ENCODE measurements at places on chromosomes 7 and 10.

GRCh38 chr7:31020161-31020560 lies 31.9 kb upstream of the ADCYAP1R1 start:
- DNase-seq: no peak

DNA sequence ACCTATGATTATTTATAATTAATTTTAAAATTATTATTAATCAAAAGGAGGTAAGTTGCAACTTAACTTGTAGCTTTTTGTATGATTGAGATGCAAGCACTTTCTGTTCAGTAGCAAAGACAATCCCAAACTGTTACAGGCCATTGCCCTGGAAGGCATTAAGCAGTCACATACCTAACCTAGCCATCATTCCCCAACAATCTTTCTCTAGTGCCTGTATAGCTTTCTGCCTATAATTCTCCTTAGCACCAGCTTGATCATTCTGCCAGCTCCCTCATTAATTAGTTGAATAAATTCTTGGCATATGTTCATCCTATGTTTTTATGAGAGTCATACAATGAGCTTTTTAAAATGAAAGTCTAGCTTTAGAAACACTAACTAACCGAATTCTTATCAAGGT lies 178.9 kb upstream of the TMEM106B start:
- no peak for DNase-seq

DNA sequence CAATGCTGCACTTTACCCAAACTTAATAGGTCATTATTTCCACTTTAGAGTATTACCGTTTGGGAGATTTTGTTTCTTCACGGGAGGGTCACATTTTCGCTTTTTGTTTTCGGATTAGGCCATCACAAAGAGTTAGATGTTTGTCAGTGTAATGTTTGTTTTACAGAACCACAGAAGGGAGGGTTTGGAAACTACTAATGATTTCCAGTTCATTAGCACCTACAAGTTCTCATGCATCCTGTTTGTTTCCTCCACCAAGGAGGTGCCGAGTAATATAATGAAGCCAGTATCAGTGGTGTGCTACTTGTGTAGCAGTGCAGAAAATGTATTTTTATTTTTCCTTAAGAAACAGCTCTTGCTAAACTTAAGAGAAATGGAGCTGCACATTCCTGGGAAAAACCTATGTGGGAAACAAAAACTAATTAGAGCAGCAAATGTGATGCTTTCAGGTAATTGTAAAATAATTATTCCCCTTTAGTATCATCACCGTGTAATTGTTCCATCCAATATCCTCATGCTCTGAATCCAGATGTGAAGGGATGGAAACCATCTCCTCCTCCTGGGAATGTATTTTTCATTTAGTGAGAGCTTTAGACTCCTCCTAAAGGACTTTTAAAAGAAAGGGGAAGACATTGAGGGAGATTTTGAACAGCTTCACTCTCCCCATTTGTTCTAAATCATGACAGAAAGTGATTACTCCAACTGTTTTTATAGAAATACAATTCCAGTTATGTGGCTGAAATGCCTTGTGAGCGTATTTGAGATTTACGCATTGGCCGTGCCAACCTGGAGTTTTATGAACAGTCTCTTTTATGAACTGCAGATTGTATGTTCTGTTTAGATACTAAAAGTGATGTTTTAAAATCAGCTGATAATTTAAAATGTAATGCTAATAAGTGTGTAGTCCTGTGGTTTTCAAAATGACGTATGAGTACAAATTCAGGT lies 5.6 kb downstream of the CELF2 start:
- no peak for DNase-seq

- DNase-seq: no peak
These were observed 24.9 kb downstream of the CALD1 start for GRCh38 chr7:134804351-134804750.

- no peak for DNase-seq
These were observed 289.7 kb downstream of the TCF7L2 start for GRCh38 chr10:113239566-113240350.

DNA sequence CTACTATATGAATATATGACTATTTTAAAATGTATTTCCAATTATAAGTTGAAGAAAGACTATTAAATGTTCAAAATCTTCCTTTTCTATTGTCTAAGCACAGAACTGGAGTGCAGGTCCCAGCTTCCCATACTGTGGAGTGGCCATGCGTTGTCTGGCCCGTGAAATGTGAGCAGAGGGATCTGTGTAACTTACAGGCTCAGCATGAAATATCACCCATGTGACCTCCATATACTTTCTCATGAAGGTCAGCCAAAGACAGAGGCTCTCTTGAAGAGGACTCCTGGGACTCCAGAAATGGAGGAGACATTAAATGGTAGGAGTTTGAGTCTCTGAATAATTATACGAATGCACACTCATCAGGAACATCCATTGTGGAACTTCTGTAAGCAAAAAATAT lies 92.4 kb upstream of the CAV2 start:
- DNase-seq: no peak

- DNase-seq: no peak
These were observed 419.3 kb upstream of the ZMIZ1 start for GRCh38 chr10:78649429-78649828.

GRCh38 chr7:99116144-99116543 lies 27.8 kb downstream of the SMURF1 start:
- DNase-seq: no peak

DNA sequence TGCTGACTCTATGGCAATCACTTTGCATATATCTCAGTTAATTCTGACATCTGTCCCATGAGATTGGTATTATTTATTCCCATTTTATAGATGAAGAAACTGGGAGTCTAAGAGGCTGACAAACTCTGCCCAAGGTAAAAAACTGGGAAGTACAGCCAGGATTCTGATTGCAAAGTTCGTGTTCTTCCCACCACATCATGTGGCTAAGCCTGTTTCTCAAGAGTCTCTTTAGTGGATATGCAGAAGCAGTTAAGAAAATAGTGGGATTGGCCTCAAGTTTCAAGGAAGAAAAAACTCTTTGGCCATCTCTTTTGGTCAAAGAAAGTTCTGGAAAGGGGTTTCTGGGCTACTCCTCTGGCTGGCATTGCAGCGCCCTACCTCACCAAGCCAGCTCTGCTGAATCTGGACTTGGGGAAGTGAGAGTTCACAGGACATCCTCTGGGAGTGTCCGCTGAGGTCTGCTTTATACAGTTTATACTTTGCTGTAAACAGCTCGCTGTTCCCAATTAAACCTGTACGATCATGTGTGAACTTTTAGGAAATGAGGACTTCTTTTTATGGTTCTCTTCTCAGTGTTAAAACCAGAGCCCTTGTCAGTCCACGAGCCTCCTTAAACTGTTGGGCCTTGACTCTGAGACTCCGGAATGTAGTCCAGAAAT lies 12.2 kb upstream of the BMPR1A start:
- DNase-seq: no peak

GRCh38 chr10:105598207-105598606 lies 957.1 kb downstream of the SORCS3 start:
- no peak for DNase-seq

- DNase-seq: no peak
These were observed 34.5 kb downstream of the FAM25A start for GRCh38 chr10:87054373-87055295.

DNA sequence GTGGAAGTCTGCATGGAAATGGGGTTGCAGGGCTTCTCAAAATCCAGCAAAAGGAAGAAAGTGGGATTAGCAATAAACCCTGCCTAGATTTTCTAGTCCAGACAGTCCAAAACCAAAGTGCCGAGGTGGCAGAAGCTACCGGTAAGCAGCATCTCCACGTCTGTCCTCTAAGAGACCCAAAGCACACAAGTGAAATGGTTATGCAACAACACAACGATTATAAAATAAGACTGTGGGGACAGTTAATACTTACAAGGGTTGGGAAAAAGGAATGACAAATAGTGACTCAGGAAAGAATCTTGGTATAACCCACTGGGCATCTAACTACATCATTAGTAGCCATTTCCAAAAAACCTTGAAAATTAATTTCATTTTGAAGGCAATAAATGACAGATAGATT lies 24.7 kb downstream of the CREB3L2 start:
- DNase-seq: no peak

GRCh38 chr7:91514591-91514990 lies 250.4 kb downstream of the FZD1 start:
- no peak for DNase-seq

GRCh38 chr10:121819049-121819448 lies 108.8 kb downstream of the ATE1 start:
- DNase-seq: no peak

DNA sequence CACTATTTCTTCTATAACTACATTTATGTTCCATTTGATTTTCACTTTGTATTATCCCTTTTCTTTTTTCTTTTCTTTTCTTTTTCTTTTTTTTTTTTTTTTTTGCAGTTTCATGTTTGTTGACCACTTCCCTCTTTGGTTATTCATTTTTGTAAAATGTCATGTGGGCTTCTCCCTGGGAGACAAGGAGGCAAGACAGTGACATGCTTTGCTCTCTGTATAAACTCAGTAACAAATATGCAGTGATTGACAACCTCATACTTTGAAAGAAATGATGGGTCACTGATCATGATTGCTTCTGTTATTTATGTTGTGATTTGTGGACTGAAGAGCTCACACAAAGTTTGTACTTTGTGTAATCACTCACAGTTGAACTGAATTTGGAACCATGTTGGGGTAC lies 90.2 kb upstream of the ABI1 start:
- no peak for DNase-seq

- DNase-seq: no peak
These were observed 28.0 kb downstream of the ITGB1 start for GRCh38 chr10:32930036-32930435.

GRCh38 chr7:43926798-43927123 lies 525 bp downstream of the UBE2D4 start:
- DNase-seq: peak; percentile 65

- DNase-seq: no peak
These were observed 27.9 kb downstream of the OGDH start for GRCh38 chr7:44634187-44634838.

DNA sequence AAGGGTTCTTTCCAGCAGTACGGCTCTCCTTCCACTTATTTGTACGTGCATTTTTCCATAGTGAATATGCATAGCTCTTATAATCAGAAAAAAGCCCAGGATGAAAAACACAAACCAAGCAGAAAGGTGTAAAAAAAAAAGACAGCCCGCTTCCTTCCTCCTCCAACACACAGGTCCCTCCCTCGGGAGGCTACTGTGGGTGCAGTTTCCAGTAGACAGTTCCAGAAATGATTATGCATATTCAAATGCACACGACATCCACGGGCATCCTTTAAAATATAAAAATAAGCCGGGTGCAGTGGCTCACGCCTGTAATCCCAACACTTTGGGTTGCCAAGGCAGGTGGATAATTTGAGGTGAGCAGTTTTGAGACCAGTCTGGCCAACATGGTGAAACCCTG lies 59.9 kb downstream of the TNRC18 start:
- no peak for DNase-seq

DNA sequence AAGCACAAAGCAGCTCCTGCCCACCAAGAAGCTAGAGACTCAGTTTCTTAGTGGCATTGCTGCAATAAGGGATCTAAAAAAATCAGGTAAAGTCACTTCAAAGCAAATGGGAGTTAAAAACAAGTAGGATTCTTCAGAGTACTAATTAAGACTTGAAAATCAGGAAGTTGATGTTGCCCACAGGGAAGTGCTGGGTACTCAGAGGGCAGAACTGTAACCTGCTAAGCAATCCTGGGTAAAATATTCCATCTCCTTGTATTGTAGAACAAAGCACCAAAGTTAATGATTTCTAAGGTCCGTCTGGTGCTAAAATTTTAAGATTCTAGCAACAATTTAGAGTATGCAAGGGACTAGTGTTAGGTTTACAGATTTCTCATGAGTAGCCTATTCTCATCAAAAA lies 8.3 kb downstream of the PEX1 start:
- DNase-seq: no peak

DNA sequence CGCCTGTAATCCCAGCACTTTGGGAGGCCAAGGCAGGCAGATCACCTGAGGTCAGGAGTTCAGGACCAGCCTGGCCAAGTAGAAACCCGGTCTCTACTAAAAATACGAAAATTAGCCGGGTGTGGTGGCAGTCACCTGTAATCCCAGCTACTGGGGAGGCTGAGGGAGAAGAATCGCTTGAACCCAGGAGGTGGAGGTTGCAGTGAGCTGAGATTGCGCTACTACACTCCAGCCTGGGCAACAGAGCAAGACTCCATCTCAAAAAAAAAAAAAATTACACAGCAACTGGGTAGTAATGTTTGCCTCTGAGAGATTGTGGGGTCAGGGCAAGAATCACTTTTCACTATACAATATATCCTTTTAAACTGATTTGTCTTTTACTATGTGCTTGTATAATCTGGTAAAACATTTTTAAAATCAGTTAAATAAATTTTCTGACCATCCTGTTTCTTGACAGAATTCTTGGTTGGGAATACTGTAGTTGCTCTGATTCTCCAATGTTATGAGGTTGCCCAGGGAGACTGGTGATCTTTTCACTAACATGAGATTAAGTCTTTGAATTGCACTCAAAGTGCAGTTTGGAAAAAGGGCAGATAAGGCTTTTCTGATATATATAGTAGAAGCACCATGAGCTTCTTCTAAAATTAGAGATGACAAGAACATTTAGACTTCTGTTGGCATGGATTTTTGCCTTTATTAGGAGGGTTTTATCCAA lies 1.5 kb downstream of the ENTPD7 start:
- no peak for DNase-seq

- no peak for DNase-seq
These were observed 24.0 kb upstream of the KMT2C start for GRCh38 chr7:152459724-152460251.

DNA sequence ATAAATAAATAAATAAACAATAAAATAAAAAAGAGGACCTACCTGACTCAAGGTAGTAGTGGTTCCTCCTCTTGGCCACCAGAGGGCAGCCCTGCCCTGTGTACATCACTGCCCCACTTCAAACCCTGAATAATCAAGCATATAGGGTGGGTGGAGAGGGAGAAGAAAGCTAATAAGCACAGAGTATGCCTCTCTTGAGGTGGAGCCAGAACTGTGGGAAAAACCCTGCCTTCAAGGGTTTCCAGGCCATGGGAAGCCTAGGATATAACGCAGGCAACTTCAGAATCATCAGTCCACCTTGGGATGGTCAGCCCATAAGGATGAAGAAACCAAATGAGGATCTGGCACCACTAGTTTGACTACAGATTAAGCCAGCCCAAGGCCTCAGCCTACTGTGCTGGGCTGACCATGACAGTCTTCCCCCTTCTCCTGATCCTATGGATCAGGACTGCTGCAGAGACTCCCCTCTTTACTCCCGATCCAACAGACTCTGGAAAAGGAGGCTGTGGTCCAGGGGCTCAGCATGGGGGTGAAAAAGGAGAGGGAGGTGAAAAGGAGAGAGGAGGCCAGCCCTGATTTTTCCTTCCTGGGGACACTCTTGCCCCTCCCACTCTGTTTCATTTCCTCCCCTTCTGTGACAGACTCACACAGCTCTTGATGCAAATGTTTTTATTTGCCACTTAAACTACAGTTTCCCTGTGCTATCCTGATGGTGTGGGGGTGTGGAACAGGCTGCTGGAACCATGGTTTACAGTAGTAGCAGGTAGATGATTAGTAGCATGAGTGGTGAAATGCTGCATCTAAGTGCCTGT lies 10.1 kb downstream of the AVPI1 start:
- peak; percentile 44 for DNase-seq

GRCh38 chr10:11605807-11606408 lies 5.5 kb downstream of the USP6NL start:
- DNase-seq: no peak

- no peak for DNase-seq
These were observed 75.8 kb upstream of the BMPER start for GRCh38 chr7:33829536-33829935.

- no peak for DNase-seq
These were observed 13.1 kb upstream of the TCAF1 start for GRCh38 chr7:143914938-143915652.

- DNase-seq: peak; percentile 51
These were observed 16.4 kb upstream of the SRRM3 start for GRCh38 chr7:76185187-76185896.
